ENCODE measurements at places on chromosomes 2 and 18.

DNA sequence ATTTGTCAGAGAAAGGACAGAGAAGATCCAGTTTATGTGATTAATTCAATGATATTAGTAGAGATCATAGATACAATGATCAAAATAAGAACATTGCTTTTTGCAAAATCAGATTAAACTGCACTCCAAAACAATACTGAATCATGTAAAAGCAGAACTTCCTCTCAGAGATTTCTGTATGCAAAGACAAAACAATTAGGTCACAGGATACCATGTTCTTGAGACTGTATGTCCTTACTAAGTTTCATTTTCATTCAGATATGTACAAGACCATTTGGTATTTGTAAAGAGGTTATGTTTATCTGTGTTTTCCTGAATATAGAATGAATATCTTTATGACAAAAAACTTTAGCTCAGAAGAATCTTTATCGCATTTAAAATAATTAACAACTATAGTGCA lies 161.8 kb downstream of the DLGAP1 start:
- DNase-seq, result no peak

- DNase-seq, result no peak
Observed at GRCh38 chr2:159077869-159078268, 109.4 kb downstream of the TANC1 start.

DNA sequence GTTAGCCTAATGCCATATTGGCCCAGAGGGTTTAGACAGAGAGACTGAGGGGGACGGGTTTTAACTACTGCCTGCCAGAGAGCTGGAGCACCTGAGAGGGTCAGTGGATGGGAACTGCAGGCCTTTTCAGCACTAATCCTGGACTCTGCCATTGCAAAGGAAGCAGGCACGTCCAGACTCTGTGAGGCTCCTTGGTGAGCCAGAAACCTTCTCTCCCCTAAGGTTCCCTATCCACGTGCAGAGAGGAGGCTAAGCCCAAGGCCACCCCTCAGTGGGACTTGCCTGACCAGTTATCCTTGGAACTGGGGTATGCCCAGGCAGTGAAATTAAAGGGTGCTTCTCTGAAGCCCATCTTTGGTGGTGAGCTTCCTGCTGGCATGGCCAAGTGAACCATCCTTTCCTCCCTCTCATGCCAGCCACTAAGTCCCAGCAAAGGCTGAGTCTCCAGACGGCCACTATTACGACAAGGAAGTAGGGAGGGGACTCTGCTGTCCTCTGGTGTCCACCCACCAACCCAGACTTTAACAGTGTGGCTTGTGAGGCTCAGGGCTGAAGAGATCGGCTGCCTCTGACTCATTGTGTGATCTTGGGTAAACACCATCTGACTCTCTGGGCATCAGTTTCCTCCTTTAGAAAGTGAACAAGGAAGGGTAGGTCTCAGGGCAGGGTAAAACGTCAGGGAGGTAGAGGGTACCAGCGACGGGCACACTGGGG lies 3.9 kb upstream of the MLPH start:
- no peak for DNase-seq

- no peak for DNase-seq
Observed at GRCh38 chr18:2396162-2396505, 175.2 kb downstream of the METTL4 start.

DNA sequence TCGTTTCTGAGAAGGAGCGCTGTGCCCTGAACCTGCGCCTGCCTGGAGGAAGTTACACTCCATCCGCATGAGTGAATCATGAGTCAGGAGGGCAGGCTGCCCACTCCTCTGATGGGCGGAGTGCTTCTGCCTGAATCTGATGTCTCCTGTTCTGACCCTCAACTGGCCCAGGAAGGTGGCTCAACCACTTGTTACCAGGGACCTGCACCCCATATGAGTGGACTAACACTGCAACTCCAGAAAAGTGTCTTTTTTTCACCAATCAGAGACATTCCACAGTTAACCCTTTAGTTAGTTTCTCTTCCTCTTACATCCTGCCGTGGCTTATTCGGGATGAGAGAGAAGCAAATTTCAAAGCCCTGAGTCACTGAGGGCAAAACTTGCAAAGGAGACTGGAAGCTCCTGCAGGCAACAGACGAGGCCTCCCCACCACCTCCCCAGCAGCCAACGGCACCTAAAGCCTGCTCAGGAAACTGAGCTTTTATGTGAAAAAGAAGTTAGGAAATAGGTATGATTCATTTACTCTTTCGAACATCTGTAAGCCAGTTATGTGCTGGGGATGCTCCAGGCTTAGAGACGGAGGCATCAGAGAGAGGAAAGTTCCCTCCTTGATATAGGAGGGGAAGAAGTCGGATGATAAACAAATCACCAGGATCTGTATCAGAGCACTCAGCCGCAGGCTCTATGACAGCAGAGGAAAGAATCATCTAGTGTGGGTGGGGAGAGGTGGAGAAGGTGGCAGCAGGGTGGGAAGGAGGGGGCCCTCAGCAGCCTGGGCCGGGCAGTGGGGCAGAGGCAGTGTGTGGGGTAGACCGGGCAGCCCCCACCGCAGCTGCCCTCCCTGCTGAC lies 30.9 kb downstream of the MBP start:
- DNase-seq, result no peak

DNA sequence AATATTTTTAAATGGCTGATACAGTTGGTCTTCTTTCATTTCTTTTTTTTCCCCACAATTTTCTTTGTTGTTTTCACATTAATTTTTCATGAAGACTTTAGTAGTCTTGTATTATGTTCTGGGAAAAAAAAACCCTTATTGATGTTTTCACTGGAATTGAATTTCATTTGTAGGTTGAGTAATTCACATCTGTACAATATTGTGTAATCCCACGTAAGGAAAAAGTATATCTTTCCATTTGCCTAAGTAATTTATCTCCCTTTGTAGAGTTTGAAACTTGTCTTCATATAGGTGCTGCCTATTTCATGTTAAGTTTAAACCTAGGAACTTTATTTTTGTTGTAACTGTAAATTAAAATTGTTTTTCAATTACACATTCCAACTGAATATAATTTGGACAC lies 2.0 kb downstream of the DNAJC27 start:
- no peak for DNase-seq
